ENCODE measurements at places on chromosomes 12 and 14. TPM values are rescaled to one million over a fixed set of nuclear protein-coding genes. Genes with fewer than 3 reads are reported as not detected.
A peak's percentile ranks its signal among the peaks of the same experiment; 100 is the strongest.

The ANKS1B gene
- 1.0 TPM for total RNA-seq

DNA sequence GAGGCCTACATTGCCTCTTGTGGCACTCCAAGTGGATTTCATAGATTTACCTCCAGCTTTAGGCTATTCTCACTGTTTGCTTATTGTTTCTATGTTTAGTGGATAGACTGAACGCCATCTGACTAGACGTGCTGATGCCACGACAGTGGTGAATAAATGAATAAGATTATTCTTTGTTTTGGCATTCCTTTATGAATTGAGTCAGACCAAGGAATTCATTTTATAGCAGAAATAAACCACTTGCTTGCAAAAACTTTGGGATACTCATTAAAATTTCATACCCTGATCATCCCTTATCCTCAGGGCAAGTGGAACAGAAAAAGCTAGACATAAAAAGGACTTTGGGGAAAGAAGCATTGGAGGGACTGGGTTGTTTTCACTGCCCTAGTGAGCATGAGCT lies 71.7 kb upstream of the FERMT2 start:
- DNase-seq, result no peak

GRCh38 chr12:91703491-91704283 lies 442.0 kb downstream of the BTG1 start:
- DNase-seq, result no peak

DNA sequence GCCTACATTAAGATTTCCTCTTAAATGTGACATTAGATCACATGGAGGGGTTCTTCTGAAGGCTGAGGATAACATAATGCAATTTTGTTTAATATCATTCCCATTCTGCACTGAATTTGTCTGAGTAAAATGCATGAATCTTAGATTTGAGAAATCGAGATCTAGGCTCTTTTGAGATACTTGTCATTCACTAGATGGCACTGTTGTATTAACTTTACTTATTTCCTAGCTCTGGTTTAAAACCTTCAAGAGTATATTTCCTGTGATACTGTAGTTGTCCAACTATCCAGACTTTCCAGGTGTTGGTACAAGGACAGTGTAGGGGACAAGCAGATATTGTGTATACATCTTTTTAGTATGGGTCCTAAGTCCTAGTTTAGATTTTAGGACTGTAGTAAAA lies 91.7 kb upstream of the SEL1L start:
- no peak for DNase-seq

DNA sequence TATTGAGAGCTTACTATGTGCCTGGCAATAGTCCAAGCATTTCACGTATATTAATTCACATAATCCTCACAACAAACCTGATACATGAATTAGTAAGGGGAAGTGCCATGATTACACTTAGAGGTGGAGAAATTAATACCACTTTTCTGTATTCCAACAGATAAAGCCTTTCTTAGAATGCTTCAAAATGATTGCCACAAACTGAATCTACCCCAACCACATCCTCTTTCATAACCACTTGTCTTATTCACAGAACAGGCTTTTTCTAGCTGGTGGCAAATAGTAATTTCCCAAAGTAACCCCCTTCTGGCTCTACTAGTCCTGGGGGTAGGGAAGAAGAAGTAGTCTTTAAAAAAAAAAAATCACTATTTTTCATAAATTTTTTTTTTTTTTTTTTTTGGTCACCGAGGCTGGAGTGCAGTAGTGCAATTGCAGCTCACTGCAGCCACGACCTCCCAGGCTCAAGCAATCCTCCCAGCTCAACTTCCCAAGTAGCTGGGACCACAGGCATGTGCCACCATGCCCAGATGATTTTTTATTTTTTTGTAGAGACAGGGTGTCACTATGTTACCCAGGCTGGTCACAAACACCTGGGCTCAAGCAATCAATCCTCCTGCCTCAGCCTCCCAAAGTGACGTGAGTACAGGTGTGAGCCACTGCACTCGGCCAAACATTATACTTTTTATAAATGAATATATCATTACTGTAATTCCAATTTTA lies 59.0 kb upstream of the ARID2 start:
- no peak for DNase-seq

- no peak for DNase-seq
Observed at GRCh38 chr12:49541140-49541861, 2.5 kb downstream of the KCNH3 start.

GRCh38 chr12:42625611-42626010 lies 36.1 kb upstream of the PRICKLE1 start:
- no peak for DNase-seq

DNA sequence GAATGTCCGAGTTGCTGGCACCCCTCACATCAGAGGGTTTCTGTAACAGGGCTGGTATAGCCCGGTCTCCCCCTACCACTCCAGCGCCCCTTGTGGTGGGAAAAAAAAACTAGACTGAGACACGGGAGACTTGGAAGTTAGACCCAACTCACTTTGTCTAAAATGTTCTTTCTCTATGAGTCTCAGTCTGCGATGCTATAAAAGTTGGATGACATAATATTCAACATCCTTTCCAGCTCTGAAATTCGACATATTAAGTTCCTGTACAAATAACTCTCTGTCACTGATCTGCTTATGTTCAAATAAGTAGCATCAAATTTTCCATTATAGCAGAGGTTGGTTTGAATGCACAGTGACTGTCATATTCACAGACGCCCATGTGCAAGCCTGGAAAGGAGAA lies 25.7 kb upstream of the TC2N start:
- DNase-seq, result peak; percentile 52

GRCh38 chr14:26841920-26842741 lies 244.3 kb upstream of the NOVA1 start:
- DNase-seq, result no peak

GRCh38 chr12:7439579-7440505 lies 4.1 kb downstream of the CD163L1 start:
- DNase-seq, result peak; percentile 63
